ENCODE measurements at places on chromosomes 3 and 15.

DNA sequence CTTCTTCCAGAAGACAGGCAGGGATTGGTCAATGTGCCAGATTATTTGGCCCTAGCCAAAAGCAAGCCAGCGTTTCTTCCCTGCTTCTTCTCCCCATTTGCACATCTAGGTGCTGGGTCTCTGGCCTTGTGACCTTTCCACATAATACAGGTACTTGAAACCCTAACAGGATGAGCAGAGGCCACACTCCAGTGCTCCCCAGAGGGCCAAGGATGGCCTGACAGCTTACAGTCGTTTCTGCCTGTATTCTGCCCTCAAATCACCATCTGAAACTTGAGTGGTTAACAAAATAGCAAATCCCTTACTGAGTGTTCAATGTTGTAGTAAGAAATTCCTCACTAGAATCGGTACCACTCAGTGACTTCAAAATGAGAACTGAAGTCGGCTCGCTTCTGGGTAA lies 29.1 kb downstream of the MKRN2 start:
- no peak for DNase-seq

GRCh38 chr3:86942206-86942605 lies 48.7 kb downstream of the VGLL3 start:
- DNase-seq: no peak

GRCh38 chr15:78944202-78944625 lies 632 bp downstream of the CTSH start:
- no peak for DNase-seq

DNA sequence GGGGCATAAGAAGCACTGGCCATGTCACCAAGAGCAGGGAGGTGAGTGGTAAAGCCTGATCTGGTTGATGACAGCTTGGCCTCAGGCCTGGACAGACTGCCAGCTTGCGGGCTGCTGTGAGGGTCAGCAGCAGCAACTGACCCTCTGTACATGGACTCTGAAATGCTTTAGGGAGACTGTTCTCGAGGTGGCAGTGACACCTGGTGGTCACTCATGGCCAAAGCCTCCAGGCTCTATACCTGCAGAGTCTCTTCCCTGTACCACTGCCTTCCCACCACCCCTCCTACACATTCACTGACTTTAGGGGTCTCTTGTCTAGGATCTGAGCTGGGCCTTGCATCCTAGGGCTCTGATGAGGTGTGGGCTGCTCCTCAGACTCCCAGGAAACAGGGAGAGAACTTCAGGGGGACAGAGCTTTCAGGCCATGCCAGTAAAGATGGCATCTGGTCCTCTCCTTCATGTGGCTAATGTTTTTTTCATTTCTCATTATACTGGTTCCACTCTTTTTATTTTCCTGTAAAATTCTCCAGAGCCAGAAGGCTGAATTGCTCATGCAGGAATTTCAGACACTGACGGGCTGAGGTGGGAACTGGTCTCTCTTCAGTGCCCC lies 17.2 kb upstream of the TIMP4 start:
- DNase-seq: no peak

GRCh38 chr15:41994772-41995475 lies 22.6 kb upstream of the EHD4 start:
- DNase-seq: no peak

GRCh38 chr3:104908761-104909160 lies 457.9 kb upstream of the ALCAM start:
- DNase-seq: peak; percentile 83

GRCh38 chr3:63872135-63872924 lies 8.7 kb downstream of the ATXN7 start:
- DNase-seq: no peak

GRCh38 chr15:92533298-92533697 lies 122.3 kb downstream of the FAM174B start:
- no peak for DNase-seq

- DNase-seq: no peak
Measured at GRCh38 chr3:126679831-126680666, 24.0 kb upstream of the CHCHD6 start.

DNA sequence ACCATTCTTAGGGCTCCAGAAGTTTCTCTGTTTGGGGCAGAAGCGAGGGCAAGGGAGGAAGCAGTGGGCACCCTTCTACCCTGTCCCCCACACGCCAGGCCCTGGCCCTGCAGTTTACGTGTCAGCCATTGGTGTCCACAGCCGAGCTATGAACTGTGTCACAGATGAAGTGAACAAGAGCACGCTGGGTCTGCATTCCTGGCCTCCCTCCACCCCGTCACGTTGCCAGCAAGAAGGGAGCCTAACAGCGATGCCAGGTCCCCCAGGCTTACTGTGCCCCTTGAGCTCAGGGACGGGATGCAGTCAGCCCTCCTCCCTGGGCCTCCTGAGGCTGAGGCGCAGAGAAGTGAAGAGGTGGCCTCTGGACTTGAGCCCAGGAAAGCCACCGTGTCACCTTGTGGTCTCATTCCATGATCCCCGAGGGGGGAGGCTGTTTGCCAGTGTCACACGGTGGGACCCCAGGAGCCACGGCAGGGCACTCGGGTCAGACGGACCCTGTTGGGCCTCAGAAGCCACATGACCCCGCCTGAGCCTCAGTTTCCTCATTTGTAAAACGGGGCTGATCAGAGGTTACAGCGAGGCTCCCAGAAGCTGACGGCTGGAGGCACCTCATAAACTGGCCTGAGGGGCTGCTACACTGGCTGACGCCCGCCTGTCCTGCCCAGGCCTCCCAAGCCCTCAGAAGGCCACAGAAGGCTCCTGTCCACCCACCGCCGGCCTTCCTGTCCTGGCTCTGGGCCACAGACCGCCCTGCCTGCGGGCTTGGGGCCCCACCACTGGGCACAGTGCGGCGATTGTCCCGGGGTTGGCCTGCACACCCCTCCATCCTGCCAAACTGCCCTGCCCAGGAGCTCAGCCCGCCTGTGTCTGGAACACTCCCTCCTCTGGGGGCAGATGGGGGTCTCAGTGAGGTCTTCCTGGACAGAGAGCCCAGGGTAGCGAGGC lies 18.6 kb downstream of the IQSEC1 start:
- no peak for DNase-seq

GRCh38 chr15:101641894-101642293 lies 10.3 kb downstream of the TM2D3 start:
- DNase-seq: no peak

DNA sequence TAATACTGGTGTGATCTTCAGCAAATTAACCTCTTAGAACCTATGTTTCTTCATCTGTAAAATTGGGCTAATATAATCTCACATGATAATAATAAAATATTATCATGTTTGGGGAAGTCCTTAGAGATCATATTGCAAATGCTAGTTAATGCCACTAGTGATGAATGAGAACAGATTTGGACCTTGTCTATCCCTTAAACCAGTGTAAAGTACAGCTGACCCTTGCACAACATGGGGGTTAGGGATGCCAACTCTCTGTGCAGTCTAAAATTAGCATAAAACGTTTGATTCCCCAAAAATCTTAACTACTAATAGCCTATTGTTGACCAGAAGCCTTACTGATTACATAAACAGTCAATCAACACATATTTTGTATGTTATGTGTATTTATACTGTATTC lies 141.2 kb downstream of the B3GALNT1 start:
- DNase-seq: no peak

DNA sequence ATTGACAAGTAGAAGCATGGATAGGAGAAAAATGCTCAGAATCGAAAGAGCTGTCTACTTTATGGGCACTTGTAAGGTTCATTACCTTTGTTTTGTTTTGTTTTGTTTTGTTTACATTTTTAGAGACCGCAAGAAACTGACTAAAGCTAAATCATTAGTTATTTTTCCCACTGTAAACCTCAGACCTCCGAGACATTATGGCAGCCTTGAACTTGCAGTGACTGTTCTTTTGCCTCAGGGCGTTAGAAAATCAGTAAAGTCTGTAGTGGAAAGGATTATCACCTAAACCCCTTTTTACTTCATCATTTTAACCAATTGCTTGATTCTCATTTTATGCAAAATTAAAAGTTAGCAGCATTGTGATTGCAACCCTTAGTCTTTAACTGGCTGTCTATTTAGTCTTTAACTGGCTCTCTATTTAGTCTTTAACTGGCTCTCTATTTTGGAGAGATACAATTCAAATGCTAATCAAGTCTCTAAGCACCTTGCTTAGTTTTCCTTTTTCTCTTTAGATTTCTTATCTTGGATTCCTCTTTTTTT lies 383.3 kb upstream of the ROBO2 start:
- DNase-seq: no peak

- no peak for DNase-seq
Measured at GRCh38 chr15:31523655-31524049, 197.0 kb downstream of the KLF13 start.

DNA sequence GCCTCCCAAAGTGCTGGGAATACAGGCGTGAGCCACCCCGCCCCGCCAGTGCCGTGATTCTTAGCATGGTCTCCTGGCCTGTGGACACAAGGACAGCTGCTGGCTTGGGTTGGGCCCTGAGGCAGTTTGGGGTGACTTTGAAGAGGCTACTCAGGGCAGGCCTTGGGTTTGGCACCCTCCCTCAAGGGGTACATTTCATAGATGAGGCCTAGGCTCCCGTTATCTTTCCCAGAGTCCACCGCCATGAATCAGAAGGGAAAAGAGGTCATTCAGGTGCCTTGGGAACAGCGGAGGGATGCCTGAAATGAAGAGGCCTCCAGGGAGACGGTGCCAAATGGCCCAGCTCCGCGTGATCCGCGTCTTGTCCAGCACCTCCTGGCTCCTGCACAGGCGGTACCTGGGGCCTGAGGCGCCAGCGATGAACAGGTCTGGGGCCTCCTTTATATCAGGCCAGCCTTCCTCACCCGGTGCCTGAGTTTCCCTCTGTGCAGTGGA lies 9.3 kb downstream of the GNAI2 start:
- no peak for DNase-seq

DNA sequence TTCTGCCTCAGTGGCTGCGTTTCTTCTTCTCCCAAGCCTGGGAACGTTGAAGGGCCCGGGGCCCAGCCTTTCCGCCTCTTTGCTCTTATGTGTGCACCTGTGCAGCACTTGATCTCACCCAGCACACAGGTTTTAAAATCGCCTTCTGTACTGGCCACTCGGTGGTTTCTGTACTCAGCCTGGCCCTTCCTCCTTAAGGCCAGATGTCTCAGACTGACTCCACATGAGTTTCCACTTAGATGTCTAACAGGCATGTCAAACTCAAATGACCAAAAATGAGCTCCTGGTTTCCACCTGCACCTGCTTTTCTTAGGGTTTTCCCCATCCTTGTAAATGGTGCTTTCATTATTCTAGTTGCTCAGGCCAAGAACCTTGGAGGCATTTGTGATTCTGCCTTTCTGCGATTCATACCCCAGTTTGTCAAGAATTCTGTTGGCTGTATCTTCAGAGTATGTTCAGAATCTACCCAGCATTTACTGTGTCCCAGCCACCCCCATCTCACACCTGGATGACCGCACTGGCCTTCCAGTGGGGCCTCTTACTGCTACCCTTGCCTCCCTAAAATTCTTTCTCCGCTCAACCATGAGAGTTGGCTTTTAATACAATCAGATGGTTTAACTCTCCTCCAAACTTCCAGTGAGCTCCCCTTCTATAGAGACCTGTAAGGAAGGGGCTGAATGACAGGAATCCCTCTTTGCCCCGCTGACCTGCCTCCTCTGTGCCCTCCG lies 2.2 kb upstream of the TRAK1 start:
- DNase-seq: no peak

GRCh38 chr3:178352326-178353005 lies 183.8 kb upstream of the KCNMB2 start:
- DNase-seq: peak; percentile 85

DNA sequence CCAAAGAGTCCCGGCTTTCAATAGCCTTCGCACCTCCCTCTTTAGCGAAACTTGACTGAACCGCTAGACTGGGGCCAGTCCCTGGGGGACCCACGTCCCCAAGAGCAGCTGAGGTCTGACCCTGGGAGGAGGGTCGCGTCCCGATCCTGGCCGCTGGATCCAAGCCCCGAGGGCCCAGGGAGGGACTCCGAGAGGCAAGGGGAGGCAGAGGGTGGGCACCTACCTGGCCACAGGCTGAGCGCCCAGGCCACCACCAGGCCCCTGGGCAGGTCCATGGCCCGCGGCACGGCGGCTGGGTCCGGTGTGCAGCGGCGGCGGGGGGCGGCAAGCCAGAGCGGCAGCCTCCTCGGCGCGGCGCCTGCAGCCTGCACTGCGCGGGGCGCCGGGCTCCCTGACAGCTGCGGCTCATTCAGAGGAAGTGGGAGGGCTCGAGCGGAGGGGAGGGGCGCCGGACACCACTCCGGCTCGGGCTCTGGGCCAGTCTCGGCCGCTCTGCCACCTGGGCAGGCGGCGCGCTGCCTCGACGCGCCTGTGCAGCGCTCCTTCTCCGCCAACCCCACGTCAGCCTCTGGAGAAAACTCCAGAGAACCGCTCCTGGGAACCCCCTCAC lies at the start of gene ITGA11:
Gene ITGA11 (minus strand): TSS at position 372 of the 610 bp plus-strand sequence. CDS start 97 bp downstream, at position 275.
- DNase-seq: no peak

DNA sequence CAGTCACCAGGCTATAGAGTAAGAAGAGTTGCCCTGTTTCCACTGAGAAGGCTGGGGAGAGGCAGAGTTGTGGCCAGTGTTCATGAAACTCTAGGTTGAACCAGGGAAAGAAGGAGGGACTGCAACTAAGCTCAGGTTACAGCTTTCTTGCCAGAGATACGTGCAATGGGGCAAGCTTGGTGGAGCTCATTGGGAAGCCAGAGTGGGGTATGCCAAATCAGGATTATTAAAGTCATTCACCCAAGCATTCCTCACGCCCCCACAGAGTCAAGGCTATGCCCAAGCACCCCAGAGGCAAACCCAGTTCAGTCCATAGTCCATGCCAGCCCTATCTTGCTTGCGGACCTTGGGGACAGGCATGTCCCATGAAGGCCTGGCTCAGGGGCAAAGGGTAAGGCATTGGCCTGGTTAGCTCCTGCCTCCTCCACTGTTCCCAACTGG lies 17.6 kb downstream of the SLC6A20 start:
- no peak for DNase-seq

DNA sequence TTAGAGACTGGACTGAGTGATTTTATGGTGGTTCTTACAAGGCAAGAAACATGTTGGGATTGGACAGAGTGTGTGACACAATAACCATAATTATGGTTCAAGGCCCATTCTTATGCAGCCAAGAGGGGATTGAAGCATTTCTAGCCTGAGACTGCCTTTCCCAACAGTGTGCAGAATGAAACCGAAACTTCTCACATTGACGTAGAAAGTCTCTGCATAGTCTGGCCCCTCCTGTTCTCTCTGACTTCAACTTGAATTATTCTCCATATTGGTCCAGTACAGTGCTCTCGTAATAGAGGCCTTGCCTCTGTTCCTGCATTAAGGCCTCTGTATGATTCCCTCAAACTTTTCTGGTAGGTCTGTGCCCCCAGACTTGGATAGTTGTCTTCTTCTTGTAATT lies 138.3 kb downstream of the DIPK2A start:
- DNase-seq: no peak

DNA sequence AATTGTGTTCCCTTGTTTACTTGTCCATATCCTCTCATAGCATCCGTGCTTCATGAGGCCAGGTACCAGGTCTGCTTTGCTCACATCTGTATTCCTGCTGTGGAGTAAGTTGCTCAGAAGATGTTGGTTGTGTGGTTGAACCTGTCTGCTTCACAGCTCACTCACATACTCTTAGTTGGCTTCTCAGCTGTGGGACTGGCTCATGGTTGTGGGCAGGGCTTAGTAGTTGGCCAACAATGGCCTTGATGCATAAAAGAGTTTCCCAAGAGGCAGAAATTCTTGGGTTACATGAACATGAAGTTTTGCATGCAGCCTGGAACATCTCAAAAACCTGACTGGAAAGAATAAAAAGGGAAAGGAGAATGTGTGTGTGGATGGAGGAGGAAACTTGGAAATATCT lies 17.0 kb downstream of the CELF6 start:
- no peak for DNase-seq

All from SHP77 treated with DMSO at 0.1 percent for 48 hours (cell line).